ENCODE measurements at places on chromosomes 4 and X.

GRCh38 chr4:152598454-152598853 lies 62.6 kb upstream of the FBXW7 start:
- no peak for DNase-seq

- no peak for DNase-seq
These were observed 54.9 kb downstream of the WFS1 start for GRCh38 chr4:6324461-6324998.

DNA sequence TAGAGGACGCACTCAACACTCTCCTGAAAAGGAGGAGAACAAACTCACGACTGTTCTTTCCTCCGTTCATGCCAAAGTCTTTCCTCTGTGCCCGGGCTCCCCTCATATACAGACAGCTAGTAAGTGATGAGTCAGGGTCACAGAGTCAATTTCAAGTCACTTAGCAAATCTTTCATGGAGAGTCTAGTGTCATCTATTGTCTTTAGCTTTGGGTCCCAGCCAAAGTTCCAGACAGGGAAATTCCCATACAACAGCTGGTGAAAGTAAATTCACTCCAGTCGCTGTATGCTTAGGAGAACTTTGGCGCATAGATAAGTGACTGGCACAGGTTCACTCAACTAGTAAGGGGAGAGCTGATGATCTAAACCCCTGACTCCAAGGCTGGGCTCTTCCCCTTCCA lies 226.5 kb downstream of the MID1 start:
- no peak for DNase-seq

DNA sequence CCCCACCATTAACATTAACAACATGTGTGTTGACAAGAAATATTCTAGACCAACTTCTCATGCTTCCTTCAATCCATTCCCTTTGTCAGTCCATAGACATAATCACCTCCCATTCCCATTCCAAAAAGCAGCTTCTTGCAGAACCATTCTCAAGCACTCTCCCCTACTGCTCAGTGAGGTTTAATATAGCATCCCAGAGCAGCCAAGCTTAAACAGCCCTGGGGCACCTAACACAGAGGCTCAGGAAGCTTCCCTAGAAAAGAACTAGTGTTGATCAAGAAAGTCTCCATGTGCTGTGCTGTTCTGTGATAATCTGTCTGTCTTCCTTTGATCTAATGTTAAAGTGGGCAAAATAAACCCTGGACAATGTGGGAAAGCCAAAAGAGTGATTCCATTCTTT lies 174.2 kb upstream of the NOCT start:
- DNase-seq = no peak

DNA sequence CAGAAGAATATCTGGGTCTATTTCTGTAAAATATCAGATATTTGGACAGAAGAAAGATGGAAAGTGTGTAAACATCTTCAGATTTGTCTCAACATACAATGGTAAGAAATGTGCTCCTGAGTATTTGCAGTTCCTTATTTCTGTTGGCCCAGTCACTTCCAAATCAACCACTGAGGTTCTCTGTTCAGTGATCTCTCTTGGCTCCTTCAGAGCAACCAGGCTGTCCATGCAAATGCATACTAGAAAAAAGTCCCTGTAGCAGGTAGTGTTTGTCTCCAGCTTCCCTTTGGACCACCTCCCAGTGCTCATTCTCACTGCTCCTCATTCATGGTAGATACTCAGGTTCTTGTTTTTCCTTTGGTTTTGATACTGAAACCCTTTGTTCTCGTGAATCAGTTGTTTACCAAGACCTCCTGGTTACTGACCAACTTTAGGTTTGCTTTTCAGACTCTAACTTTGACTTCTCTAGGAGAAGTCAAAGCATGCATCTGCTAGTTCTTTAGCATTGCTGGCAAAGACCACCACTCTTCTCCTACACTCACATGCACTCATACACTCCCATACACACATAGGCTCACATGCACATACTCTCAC lies 28.8 kb downstream of the ASIC5 start:
- DNase-seq = no peak

- DNase-seq = no peak
These were observed 635.0 kb upstream of the NR3C2 start for GRCh38 chr4:149077181-149077580.

- DNase-seq = no peak
These were observed 78.6 kb upstream of the PNPLA4 start for GRCh38 chrX:8005678-8006347.

GRCh38 chr4:24980064-24980690 lies 50.6 kb downstream of the LGI2 start:
- DNase-seq = no peak

GRCh38 chr4:57243076-57243475 lies 132.9 kb upstream of the IGFBP7 start:
- no peak for DNase-seq

DNA sequence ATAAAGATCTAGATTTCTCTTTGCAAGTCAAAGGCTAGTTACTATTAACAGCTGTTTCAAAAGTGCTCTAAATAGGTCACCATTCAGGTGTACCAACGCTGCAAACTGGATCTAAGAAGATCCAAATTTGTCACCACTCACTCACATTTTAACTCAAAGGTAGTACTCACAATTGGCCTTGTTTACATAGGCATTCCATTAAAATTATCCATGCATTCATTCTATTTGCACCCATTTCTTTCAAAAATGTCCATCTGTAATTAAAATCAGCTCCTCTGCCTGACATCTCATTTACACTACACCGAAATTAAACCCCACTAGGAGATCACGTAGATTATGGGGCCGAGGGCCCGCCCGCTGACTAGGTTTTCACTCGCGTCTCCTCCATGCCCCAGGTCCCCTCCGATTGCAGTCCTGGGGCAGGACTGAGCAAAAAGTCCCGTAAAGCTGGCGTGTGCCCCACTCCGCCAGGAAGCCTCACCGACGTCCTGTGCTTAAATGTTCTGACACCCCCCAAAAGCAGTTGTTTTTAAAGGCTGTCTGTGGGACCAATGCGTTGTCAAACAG lies 1.3 kb upstream of the ING2 start:
- peak; percentile 67 for DNase-seq

DNA sequence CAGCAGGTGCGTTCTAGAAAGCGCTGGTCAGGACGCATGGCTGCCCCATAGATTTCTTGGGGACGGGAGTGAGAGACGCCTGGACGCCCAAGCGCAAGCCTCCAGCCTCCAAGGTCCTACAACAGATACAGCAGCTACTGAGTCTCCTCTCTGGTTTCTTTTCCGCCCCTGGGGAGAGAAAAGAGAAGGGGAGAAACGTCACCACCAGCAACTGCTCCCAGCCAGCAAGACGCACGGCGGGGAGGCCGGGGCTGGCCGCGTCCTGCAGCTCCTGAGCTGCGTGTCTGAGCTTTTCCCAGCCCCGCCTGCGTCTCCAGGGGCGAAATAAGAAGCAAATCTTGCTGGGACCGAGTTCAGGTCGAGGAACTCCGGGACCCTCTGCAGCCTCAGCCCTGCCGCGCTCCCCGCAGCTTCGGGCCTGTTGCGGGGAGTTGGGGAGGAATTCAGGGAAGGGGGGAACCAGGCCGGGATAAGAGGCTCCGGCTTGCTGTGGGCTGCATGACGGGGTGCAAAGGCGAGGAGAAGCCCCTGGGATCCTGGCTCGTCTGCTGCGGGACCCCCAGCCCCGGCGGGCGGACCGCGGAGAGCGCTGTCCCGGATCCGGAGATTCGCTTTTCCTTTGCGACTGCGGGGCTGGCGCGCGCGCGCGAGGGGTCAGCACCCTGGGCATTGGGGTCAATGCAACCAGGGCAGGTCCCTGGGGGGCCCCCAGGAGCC lies 6.8 kb upstream of the SHOX start:
- DNase-seq = no peak

DNA sequence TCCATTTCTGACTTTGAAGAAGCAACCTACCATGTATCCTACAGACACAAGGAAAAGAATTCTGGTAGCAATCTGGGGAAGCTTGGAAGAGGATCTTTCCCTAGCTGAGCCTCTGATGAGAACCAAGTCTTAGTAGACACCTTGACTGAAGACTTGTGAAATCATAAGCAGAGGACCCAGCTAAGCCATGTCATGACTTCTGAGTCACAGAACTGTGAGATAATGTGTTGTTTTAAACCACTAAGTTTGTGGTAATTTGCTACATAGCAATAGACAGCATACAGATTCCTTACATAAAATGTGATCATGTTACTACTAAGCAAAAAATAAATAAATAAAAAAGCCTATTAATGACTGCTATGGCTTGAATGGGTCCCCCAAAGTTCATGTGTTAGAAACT lies 71.3 kb upstream of the ANKRD50 start:
- DNase-seq = no peak

- DNase-seq = no peak
These were observed 289.4 kb downstream of the TRAM1L1 start for GRCh38 chr4:116796022-116796421.

GRCh38 chrX:39421006-39421405 lies 619.7 kb downstream of the MID1IP1 start:
- DNase-seq = no peak

DNA sequence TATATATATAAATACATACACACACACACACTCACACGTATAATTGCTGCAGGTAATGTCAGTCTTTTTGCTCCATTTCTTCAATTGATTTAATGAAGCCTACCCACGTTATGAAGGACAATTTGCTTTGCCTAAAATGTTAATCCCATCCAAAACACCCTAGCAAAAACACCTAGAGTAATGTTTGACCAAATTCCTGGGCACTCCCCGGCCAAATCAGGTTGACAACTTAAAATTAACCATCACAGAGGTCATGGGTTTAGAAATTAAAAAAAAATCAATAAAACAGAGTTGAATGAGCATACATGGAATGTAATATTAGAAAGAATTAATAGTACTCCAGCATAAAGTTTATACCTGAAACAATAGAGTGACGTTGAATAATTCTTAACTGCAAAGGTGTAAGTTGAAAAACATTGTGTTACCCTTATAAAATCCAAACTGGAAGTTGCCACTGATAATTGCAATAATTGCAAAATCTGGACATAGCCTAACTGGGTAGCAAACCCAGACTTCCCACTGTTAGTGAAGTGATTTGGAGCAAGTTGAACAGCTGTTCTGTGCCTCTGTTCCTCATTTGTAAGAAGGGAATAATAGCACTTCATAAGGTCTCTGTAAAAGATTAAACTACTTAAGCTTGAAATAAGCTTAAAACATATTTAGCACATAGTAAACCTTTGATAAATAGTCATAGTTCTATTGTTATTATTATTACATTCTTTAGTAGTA lies 2120.5 kb downstream of the PCDH7 start:
- no peak for DNase-seq

DNA sequence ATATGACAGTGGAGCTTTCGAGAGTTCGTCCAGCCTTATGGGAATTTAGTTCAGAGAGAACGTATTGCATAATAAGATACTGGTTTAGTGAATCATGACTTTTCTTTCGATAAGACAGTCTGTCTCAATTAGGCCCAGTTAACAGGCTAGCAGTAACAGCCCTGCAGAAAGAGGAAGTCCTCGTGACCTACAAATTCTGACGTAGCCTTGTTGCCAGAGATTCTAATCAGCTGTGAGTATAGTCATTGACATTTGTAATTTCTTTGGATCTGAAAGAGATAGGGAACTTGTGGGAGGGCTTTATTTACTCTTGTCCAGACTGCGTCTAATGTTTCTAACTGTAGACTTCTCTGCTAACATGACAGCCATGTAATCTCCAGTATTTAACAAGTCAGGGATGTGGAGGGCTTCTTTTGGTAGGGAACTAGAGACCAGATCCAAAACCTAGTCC lies 15.8 kb downstream of the ART3 start:
- no peak for DNase-seq

DNA sequence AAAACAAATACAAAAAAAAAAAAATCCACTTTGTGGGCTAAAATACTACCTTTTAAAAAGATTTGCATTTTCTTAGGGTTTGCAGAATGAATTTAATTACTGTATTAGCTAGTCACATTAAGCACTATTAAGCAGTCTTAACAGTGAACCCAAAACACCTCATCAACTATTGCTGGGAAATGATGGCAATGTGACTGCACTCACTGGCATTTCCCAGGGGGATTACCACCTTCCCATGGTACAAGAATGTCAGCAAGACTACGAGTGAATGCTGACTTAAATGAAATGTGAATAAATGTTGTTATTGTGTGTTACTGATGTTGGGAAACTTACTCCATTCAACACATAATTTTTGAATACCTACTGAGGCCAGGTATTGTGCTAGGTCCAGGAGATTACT lies 10.0 kb upstream of the SLC9B2 start:
- DNase-seq = no peak

- DNase-seq = no peak
These were observed 10.9 kb downstream of the PPP2R2C start for GRCh38 chr4:6461301-6462165.

GRCh38 chr4:159768016-159768415 lies 665.1 kb downstream of the RAPGEF2 start:
- no peak for DNase-seq

- no peak for DNase-seq
These were observed 333.5 kb downstream of the BMPR1B start for GRCh38 chr4:95091272-95091671.

- DNase-seq = no peak
These were observed 225.3 kb downstream of the ANAPC10 start for GRCh38 chr4:144872508-144873225.

DNA sequence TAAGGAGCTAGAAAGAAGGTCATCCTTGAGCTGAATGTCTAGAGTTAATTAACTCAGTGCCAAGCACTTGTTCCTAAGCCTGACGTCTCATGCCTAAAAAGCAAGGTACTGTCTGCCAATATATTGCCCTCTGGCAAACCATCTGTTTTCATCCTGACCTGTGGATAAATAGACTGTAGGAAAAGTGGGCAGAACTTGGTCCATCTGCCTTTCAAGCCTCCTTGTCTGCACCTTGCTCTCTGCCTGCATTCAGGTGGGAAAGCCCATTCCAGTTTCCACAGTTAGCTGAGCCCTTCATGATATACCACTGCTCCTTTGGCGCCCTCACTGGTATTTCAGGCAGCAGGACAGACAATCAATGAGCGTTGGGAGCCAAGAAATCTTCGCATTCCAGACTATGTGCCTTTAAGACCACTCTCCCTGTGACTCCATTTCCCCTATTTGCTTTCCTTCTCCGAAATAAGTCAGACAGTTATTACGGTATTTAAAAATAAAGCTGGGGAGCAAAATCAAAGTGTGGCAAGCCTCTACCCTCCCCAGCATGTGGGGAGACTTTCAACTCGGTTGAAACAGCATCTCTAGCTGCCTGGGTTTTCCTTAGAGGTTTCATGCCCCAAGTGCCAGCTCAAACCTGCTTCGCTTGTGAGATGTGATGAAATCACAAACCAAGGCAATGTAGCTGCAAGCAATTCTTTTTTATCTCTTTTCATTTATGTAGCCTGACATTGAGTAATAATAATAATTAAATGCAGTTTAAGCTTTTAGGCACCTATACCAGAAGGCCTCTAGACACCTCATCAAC lies 2.5 kb upstream of the CCDC149 start:
- no peak for DNase-seq

- DNase-seq = no peak
These were observed 819 bp downstream of the NSG1 start for GRCh38 chr4:4387531-4388310.

- no peak for DNase-seq
These were observed 50.1 kb upstream of the CLNK start for GRCh38 chr4:10734697-10735096.

Data from T-helper 2 cell (primary cell).